Activated T-cell treated with anti-CD3 and anti-CD28 coated beads, Interleukin-2, amount 50 U/mL, for 4 hours (primary cell): ENCODE measurements at places on chromosomes 4 and X. TPM values are rescaled to one million over a fixed set of nuclear protein-coding genes. Genes with fewer than 3 reads are reported as not detected.

ZCCHC12 gene
- 0.71 TPM for total RNA-seq

GRCh38 chr4:14919785-14920184 lies 82.5 kb upstream of the CPEB2 start:
- DNase-seq: no peak

CT45A3 gene
- not detected for total RNA-seq

DNA sequence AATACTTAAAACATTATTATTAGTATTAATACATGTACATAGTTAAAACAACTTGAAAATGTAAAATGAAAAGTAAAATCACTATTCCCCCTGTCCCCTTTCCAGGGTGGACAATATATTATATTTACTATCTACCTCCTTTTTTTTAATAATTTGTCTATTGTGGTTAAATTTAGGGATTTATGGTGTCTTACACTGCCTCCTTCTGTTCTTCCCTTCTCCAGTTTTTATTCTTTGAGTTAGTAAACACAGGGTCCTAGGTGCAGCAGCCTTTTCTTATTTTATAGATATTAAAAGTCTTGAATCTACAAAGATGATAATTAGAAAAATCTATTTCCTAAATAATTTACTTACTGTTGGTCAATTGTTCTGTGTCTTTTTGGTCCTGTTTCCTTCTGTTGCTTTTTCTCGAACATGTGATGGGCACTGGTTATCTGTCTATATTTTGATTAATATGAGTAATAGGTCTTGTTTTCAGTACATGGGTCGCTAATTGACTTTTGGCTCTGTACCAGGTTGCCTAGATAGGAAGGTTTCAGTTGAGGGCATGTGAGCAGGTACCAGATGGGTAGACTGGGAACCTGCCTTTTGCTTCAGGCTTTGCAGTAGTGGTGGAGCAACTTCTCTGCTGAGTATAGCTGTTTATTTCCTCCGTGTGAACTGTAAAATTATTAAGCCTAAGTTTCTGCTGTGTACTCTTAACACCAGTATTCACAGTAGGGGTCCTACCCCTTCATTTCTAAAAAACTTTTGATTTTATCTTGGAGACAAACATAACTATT lies 1.1 kb downstream of the NUDT9 start:
- no peak for DNase-seq

DNA sequence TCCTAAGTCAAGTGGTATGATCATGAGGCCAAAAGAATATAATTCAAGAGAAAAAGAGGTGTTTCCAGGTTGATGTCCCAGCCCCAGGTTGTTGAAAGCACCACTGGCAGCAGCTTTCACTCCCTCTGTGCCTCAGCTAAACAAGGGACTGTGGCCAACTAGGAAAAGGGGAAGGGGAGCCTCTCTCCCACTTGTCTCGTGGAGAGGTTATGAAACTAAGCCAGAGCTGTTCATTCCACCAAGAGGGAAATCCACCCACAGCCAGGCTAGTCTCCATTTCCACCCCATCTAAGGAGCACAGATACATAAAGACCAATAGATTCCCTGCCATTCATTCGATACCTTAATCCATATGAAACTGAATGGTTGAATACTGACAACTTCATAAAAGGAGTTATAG lies 8.1 kb downstream of the ANXA5 start:
- DNase-seq: no peak

DNA sequence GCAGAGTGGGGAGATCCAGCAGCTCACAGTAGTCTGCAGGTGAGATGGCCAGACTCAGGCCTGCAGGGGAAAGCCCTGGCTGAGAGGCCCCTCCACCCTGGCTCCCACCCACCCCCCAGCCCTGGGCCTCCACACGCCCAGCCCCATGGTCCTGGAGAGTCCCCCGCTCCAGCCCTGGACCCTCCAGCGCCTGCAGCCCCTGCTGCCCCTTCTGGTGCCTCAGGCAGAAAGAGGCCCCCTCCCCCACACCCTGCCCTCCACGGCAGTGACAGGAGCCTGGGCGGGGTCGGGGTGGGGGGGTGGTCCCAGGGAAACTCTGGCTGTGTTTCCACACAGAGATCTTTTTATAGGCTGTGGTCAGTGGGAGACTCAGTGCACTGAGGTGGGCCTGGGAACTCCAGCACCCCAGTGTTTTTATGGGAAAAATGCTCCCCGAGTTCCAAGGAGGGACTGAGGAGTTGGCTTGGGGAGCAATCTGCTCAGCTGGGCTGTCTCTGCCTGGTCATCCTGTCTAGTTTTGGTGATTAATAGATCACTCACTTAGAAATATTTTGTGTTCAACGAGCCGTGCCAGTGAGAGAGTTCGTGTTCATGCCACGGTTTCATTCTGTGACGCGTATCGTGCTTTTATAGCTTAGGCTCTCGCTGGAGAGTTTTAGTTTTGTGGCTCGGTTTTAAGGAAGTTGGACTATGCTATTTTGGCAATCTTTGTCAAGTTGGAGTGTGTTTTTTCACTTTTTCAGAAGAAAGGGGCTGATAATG lies 53.1 kb upstream of the HGFAC start:
- no peak for DNase-seq

DNA sequence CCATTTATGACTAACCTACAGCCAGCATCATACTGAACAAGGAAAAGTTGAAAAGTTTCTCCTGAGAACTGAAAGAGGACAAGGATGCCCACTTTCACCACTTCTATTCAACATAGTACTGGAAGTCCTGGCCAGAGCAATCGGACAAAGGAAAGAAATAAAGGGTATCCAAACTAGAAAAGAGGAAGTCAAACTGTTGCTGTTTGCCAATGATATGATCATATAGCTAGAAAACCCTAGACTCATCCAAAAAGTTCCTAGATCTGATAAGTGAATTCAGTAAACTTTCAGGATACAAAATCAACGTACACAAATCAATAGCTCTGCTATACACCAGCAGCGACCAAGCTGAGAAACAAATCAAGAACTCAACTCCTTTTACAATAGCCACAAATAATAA lies 64.5 kb downstream of the CENPC start:
- DNase-seq: no peak

GRCh38 chrX:292900-293897 lies 12.0 kb downstream of the PLCXD1 start:
- no peak for DNase-seq

GRCh38 chr4:73788411-73788810 lies 48.0 kb downstream of the CXCL8 start:
- DNase-seq: no peak
